ENCODE measurements at places on chromosomes 2 and 18.

DNA sequence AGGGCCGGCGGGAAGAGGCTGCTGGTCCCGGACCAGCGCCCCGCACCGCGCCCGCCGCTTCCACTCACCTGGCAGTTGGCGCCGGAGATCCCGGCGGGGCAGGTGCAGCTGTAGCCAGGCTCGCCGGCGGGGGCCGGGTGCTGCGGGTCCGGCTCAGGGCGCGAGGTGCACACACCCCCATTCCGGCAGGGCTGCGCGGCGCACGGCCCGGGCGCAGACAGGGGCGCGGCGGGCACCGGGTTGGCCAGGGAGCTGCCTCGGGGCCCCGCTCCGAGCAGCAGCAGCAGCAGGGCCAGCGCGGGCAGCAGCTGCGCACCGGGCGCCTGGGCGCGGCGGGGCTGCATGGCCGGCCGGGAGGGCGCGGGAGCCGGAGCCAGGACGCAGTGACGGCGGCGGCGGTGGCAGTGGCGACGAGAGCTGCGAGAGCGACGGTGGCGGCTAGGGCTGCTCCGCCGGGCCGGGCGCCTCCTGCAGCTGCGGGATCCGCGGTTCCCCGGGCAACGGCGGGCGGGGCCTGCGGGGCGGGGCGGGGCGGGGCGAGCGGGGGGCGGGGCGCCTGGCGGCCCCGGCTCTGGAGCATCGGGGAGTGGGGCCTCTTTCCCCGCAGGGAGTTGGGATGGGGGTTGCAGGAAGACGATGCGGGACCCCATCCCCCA, at the start of gene DNER:
Gene DNER, minus strand, starts transcription at position 476 of the 656 bp plus-strand sequence. Its CDS starts 132 bp downstream, at position 344.
- DNase-seq = peak; percentile 75

- DNase-seq = no peak
Observed at GRCh38 chr18:34222307-34223163, 2.2 kb downstream of the NOL4 start.

DNA sequence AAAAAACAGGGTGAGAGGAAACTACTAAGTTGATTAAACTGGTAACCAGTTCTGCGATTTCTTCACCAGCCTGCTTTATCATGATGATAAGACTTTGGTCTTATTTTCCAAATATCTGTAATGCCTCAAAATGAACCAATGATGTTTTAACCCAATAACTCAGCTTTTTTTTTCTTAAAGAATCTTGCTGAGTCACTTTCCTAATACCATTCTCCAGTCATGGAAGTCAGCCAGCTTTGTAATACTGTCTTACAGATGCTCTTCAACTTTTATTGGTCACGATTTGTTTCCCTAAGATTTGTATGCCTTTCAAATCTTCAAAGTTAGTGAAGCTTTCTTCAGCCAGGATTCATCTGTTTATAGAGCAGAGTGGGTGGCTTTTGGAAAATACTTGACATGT, 47.7 kb upstream of the SMIM21 start:
- no peak for DNase-seq

- no peak for DNase-seq
Observed at GRCh38 chr2:118667964-118668363, 179.5 kb downstream of the EN1 start.

GRCh38 chr2:109260886-109261700, 132.1 kb downstream of the SH3RF3 start:
- DNase-seq = no peak

- DNase-seq = no peak
Observed at GRCh38 chr2:231170055-231170454, 28.4 kb upstream of the ARMC9 start.

DNA sequence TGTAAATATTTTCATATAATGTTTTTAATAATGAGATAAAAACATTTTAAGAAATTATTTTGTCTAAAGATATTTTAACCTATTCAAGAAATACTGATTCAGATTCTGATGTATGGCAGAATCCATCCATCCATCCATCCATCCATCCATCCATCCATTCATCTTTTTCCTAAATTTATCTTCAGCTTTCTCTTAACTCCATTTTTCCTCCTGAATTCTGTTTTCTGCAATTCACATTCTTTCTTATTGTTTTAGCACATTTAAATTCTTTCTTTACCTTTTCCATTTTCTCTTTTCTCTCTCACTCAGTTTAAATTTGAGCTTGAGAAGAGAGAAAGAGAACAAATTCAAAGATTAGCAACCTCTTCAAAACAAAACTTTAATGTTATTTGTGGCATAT, 3.6 kb downstream of the LRP1B start:
- DNase-seq = no peak

DNA sequence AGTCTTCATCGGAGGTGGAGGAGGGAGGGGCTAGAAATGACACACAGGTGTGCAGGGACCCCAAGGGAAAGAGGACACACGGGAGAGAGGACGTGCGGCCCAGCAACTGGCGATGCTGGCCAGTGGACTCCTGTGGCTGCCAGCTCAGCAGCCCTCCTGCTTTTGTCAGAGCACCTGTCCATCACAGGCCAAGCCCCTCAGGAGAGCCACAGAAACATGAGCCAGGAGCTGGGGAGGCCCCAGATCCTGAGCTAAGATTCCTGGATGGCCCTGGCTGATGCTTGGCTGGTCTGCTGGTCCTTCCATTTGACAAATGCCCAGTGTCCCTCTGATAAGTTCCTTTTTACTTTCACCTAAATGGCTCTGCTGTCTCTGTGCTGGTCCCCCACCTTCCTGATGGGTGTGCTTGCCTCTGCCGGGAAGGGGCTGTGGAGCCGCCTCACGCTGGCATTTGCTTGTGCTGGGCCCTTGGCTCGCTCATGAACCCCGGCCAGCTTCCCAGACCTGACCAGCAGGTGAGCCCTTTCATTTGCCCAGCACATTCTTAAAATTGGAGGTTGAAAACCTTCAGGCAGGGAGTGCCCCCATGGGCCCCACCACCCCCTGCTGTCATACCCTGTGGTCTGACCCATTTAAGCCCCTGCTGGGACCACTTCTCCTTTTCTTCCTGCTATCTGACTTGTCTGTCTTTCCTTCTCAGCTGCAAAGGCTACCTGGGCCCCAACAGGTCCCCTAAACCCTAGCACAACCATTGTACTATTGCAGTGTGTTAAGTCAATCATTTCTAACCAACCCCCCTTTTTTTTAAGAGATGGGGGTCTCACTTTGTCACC, 37.3 kb downstream of the CYP27C1 start:
- no peak for DNase-seq

GRCh38 chr2:102743259-102743658, 18.6 kb upstream of the TMEM182 start:
- DNase-seq = no peak

GRCh38 chr2:240626531-240627300, 1.4 kb downstream of the GPR35 start:
- DNase-seq = peak; percentile 66

DNA sequence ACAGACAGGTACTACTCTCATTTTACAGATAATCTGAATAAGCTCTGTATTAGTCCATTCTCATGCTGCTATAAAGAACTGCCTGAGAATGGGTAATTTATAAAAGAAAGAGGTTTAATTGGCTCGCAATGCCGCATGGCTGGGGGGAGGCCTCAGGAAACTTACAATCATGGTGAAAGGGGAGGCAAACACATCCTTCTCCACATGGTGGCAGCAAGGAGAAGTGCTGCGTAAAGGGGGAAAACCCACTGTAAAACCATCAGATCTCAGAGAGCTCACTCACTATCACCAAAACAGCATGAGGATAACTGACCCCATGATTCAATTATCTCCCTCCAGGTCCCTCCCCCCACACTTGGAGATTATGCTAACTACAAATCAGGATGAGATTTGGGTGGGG, 254.4 kb downstream of the KCNE4 start:
- no peak for DNase-seq

- no peak for DNase-seq
Observed at GRCh38 chr2:129756276-129756675, 223.2 kb upstream of the RAB6C start.
